Activated CD4-positive, alpha-beta T cell treated with anti-CD3 and anti-CD28 coated beads, Interleukin-2, amount 50 U/mL, for 24 hours (primary cell): ENCODE measurements at places on chromosomes 12 and 14.

DNA sequence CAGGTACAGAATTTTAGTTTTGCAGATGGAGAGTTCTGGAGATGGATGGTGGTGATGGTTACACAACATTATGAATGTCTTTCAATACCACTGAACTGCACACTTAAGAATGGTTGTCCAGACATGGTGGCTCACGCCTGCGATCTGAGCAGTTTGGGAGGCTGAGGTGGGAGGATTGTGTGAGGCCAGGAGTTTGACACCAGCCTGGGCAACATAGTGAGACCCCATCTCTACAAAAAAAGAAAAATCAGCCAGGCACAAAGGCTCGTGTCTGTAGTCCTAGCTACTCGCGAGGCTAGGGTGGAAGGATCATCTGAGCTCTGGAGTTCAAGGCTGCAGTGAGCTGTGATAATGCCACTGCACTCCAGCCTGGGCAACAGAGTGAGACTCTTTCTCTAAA is 8.1 kb upstream of the USP30 start:
- DNase-seq = no peak

GRCh38 chr12:1099158-1099557 is 108.1 kb downstream of the ERC1 start:
- DNase-seq = no peak

- DNase-seq = no peak
These were observed 1.5 kb downstream of the TTC6 start for GRCh38 chr14:37596790-37597472.

DNA sequence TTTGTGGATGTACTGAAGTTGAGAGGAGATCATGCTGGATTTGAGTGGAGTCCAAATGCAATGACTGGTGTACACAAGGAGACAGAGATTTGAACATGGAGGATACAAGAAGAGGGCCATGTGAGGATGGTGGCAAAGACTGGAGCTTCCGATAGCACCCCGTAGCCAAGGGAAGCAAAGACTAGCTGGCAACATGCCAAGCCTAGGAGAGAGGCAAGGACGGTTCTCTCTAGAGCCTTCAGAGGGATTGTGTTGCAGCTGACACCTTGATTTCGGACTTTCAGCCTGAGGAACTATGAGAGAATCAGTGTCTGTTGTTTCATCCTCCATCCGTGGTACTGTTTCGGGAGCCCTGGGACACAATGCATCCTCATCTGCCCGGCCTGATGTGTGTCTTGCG is 202.5 kb downstream of the SLC15A4 start:
- DNase-seq = no peak

DNA sequence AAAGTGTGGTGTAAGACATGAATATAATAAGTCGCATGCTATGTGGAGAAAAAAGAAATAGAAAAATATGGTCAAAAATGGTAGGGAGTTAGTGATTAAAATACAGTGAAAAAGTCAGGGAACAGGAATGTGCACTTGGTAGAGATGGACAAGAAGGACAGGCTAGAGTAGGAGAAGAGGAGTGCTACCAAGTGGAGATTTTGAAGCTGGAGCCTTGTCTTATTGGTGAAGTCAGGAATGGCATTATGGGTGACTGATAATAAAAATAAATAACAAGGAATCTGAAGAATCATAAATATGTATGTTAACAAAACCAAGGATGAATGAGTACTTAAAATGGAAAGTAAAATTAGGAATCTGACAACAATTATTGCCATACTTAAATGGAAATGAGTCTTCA is 204.8 kb downstream of the PRKD1 start:
- DNase-seq = no peak
